CD14-positive monocyte (primary cell): ENCODE measurements at places on chromosomes 3 and 15. TPM values are rescaled to one million over a fixed set of nuclear protein-coding genes. Genes with fewer than 3 reads are reported as not detected.

The SPSB4 gene
- not detected for polyA plus RNA-seq

The CDCP1 gene
- polyA plus RNA-seq, result 0.38 and 0.52 TPM in 2 replicates

The LRRIQ4 gene
- not detected for polyA plus RNA-seq

The ITIH3 gene
- not detected for polyA plus RNA-seq

The DUSP7 gene
- 36.8 and 43.7 TPM in 2 replicates for polyA plus RNA-seq

The ERICH6 gene
- polyA plus RNA-seq, result not detected

The TRIM42 gene
- not detected for polyA plus RNA-seq

The CCR1 gene
- 55.5 and 56.7 TPM in 2 replicates for polyA plus RNA-seq

The CD86 gene
- 321 TPM for polyA plus RNA-seq

The ZPLD1 gene
- not detected for polyA plus RNA-seq

The HTR3E gene
- polyA plus RNA-seq, result not detected in 2 replicates

The PLD1 gene
- 5.1 TPM for polyA plus RNA-seq

- DNase-seq, result no peak
These were observed 26.1 kb downstream of the FMN1 start for GRCh38 chr15:33168444-33168843.

DNA sequence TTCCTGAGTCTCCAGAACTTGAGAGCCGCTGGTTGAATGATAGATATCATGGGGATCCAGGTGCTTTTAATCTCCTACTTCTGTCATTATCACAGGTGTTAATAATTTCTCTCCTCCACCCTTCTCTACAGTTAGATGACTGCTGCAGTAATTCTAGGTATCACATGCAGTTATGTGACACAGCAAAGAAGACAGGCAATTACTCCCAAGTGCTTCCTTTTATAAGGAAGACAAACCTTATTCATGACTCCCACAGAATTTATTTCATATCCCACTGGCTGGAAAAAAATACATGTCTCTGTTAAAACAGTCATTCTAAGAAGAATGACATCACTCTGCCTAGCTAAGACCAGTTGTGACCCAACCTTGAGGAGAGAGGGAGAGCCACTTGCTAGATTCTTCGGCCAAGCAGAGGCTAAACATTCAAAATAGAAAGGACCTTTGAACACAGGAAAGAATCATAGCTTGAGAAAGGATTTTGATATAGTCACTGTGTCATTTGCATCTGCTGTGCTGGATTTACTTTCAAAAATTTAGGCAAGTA is 500.6 kb downstream of the SI start:
- DNase-seq, result no peak

DNA sequence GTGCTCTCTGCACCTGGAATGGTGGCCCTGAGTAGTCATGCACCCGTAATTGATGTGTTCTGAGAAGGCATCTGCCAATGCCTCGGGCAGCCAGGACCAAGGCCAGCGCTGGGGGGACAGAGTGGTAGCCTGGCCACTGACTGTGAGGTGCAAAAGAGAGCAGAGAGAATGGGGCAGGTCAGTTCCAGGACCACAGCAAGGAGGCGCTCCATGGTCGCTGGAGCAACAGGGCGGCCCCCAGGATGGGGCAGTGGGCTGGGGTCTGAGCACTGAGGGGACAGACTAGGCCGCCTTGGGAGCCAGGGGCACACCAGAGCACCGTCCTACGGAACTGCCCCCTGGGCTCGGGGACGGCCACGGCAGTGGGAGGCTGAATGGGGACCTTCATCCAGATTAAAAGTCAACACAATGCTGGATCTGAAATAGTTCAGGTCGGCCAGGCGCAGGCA is 48.3 kb upstream of the IQSEC1 start:
- DNase-seq, result no peak

DNA sequence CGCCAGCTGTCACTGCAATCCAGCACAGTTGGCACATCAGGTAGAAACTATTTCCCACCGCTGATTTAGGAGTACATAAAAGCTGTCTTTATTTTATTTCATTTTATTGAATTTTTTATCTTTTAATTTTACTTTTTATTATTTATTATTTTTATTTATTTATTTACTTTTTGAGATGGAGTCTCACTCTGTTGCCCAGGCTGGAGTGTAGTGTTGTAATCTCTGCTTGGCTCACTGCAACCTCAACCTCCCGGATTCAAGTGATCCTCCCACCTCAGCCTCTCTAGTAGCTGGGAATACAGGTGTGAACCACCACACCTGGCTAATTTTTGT is 31.0 kb downstream of the SRGAP3 start:
- DNase-seq, result no peak

DNA sequence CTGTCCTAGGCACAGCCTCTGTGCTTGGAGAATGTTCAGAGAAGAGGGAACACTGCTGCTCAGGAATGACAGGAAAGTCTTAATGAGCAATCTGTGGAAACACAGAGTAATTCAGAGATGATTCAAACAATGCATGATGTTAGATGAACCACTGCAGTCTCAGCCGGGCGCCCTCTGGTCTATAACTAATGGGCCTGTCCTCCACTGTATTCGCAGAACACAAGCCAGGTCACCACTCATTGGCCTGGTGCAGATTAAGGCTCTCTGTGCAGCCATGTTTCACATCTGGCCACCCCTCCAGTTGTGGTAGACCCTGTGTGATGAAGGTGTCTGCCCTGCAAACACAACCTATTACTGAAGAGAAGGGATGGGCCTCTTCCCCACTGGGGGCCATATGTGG is 281.7 kb upstream of the ROPN1 start:
- no peak for DNase-seq

GRCh38 chr15:66105286-66106265 is 148.0 kb downstream of the MEGF11 start:
- no peak for DNase-seq

DNA sequence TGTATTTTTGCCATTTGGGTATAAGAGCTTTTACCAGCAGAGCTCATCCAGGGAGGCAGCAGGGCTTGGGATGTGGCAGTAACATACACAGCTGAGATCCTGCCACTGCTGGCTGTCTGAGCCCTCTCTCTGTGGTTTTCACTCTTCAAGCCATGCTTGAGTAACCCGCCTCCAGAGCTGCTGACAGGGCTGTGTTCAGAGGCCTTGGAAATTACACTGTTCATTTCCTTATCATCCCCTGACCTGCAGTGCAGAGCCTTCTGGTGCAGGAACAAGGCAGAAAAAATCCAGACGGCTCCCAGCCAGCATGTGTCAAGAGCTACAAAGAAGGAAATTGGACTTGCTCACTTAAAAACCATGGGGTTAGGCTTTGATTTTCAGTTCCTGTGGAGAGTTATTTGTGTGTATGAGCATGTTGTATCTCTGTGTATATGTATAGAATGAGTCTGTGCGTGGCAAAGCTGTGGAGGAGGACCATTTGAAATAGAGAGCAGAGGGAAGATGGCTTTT is 47.0 kb downstream of the ZNF609 start:
- DNase-seq, result peak; percentile 10

DNA sequence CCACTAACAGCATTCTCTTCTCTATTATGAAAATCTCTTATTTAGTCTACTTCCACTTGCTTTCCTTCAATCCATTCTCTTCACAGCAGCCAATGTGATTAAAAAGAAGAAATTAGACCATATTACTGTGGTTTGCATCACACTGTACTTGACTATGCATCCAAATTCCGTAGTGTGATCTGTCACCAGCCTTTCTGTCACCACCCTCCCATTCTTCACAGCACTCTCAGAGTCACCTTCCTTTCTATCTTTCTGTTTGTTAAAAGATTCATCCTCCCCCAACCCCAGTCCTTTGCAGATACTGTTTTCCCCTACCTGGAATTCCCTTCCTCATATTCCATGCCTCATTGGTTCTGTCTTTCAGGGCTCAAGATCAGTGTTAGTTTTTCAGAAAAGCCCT is 55.0 kb upstream of the ABHD10 start:
- DNase-seq, result no peak

DNA sequence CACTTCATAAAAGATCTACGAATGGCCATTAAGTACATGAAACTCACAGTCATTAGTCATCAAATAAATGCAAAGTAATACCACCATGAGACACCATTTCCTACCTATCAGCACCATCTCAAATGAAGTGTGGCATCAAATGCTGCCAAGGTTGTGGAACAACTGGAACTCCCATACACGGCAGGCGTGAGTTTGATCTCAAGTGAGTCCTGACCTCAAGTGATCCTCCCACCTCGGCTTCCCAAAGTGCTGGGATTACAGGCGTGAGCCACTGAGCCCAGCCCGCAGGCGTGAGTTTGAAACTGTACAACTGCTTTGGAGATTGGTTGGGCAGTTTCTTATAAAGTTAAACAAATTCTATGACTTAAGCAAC is 28.8 kb upstream of the HDAC11 start:
- DNase-seq, result peak; percentile 9

DNA sequence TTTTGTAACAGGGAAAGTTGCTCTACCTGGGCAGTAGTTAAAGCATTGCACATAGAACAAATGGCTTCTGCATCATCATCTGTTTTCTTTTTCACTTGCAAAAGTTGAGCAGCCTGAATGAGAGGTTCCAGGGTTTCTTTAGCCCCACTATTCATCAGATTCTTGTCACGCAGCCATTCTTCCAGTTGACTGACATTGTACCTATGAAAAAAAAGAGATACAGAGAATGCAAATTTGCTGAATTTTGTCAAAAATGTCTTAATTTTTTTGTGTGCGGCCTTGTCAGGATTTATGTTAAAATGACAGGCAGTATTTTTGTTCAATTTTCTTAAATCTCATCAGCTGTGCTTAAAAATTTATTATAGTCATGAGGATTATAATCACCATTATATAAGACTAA is 21.4 kb upstream of the MYO5C start:
- no peak for DNase-seq

DNA sequence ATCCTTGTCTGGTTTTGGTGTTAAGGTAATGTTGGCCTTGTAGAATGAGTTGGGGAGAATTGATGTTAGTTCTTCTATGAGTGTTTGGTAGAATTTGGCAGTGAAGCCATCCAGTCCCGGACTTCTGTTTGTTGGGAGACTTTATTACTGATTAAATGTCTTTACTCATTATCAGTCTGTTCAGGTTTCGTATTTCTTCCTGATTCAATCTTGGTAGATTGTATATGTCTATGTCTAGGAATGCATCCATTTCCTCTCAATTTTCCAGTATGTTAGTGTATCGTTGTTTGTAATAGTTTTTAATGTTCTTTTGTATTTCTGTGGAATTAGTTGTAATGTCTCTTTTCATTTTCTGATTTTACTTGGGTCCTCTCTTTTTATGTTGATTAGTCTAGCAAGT is 39.4 kb downstream of the NCK1 start:
- no peak for DNase-seq

DNA sequence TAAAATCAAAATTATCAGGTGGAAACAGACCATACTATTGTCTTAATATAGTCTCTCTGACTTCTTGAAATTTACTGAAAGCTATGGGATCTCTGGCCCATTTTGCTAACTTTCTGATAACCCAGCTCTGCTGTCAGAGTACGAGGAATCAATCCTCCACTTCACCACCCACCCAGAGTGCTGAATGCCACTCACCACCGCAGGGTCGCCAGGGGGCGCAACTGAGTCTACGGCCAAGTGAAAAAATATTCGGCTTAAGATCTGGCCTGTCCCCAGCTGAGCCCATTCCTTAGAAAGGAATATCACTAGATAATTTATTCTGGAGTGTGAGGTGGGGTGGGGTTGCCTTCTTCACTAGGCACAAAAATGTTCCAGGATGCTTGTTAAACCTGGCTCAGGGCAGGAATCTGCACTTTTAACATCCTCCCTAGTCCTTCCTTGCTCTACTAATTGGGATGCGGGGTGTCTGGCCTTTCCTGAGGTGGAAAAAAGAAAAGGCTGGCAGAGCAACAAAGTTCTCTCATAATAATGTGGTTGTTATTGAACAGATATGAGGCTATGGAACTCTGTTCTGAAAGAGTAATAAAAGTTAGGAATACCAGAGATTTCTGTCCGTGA is 520.6 kb downstream of the MFSD1 start:
- DNase-seq, result no peak

GRCh38 chr15:76209942-76210341 is 101.3 kb downstream of the ETFA start:
- DNase-seq, result no peak

GRCh38 chr3:9716801-9717555 is 13.3 kb downstream of the CPNE9 start:
- peak; percentile 61 for DNase-seq

DNA sequence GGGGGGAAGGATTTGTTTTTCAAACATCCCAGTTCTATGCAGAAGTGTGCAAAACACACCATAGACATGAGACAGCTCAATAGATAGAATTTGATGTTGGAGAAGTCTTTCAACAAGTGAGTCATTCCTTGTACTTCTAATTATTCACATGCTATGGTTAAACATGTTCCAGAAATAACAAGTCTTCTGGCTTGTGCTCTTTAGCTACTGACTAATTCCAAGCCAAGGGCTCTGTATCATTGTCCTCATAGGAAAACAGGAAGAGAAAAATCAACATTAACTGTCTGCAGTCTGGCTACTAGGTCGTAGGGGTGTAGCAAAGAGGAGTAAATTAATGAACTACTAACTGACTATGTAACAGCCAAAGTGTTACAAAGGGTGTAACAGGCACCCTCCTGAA is 25.8 kb downstream of the LDHAL6B start:
- DNase-seq, result no peak

- DNase-seq, result no peak
These were observed 22.1 kb downstream of the CDIN1 start for GRCh38 chr15:36601497-36601932.

DNA sequence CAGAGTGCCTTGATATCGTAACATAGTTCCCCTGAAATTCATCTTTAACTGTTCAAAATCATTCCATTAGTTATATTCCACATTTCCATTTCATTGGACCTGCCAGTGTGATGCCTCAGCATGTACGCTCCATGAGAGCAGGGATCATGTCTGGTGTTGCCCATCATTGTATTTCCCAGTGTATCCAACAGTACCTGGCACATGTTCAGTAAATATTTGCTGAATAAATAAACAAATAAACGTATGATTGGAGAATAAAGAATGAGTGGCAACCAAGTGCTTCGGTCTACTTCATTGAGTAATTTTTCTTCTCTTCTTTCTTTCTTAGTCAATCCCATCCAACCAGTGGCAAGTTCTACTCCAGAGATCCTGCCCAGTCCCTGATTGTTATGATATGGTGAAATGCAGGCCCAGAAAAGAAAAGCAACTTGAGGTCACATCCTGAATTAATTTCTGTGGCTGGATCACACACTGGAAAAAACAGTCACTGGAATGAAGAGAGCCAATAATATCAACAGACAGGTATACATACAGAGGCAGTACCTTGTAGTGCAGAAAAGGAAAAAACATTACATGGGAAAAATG is 101.2 kb downstream of the PLCH1 start:
- DNase-seq, result no peak

- no peak for DNase-seq
These were observed 52.7 kb downstream of the RPN1 start for GRCh38 chr3:128597900-128598299.
